MV-4-11 (cell line): ENCODE measurements at places on chromosomes 4 and X.

DNA sequence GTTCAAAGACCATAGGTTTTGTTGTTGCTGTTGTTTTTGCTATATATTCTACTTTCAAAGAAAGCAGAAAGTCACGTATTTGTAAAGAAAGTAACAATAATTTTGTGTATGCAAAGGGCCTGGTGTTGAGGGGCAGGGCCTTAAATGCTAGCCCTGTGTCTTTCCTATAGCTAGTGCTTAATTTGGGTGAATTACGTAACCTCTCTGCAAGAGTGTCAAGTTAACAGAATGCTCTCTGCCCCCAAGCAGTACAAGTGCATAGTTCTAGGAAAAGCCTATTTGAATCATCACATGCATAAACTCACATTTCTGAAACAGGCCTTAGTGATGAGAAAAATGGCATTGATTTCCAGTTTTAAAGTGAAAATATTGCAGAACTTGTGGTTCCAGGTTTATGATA is 663.6 kb downstream of the STIM2 start:
- no peak for DNase-seq

DNA sequence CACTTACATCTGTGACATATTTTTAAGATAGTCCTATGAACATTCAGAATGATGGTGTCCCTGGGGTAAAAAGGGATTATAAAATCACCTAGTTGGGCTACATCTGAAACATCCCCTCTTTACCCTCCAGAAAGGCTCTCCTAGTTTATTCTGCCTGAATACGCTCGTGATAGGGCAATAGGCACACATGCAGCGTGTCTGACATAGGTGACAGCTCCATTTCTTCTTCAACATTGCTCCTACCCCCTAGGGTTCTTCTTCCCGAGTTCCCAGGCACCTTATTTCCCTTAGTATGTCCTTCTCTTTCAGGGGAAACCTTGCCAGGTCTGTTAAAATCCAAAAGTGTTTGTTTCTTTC is 27.1 kb upstream of the CFAP299 start:
- no peak for DNase-seq

- no peak for DNase-seq
Measured at GRCh38 chr4:186030399-186030775, 38.6 kb upstream of the TLR3 start.

DNA sequence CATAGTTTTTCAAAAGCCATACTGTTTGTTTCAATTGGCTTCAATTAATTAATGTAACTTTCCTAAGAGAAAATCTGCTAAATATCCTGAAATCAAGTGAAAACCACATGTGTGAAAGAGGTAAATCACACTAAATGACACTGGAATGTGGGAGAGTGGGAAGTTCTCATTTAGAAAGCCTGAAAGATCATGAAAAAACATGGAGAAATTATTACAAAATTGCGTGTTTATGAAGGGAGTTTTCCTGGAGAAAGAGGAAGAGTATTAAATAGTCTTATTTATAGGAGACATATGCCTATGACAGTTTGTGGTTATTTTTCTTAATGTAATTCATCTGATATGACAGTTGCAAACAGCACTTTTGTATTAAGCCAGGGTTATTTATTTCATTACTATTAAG is 183.7 kb downstream of the DKK2 start:
- DNase-seq, result peak; percentile 38

DNA sequence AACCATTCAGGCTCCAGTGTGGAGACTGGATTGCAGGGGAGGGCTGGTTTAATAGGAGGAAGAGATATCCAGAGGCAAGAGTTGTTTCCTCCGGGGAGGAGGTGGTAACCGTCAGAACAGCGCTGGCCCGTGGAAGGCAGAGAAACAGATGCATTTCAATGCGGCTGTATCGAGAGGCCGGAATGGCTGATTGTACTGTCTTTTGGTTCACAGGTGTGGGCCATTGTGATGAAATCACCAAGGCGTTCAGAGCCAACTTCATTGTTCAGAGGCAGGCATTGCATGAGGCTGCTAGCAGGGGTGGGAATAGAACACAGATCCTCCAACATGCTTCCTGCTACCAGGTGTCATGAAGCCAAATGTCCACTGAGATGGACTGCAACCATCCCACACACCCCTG is 53.0 kb downstream of the SHOX start:
- no peak for DNase-seq
